Stimulated activated CD4-positive, alpha-beta T cell treated with anti-CD3 and anti-CD28 coated beads, Interleukin-2, amount 100 ng/mL, for 4 hours (primary cell): ENCODE measurements at places on chromosomes 2 and 18.

- DNase-seq = no peak
Observed at GRCh38 chr18:5302606-5303005, 7.1 kb upstream of the ZBTB14 start.

GRCh38 chr2:151808258-151809072 is 19.8 kb downstream of the ARL5A start:
- no peak for DNase-seq

DNA sequence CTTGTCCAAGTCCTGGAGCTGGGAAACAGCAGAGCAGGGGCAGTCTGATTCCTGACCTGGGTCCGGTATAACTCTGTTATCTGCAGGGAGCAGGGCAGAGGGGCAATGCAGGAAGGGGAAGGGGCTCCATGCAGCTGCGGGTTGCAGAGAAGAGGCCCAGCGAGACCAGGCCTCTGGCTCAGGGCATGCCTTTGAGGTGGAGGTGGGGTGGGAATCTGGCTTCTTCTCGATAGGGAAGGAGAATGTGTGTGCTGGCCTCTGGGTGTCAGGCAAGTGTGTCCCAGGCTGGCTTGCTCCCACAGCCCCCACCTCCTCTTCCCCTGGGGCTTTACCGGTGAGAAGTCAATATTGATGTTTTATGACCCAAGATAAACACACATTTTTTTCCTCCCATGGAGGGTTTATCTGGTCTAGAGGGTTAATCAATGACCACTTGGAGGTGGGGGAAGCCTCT is 187.1 kb upstream of the HAAO start:
- DNase-seq = no peak

DNA sequence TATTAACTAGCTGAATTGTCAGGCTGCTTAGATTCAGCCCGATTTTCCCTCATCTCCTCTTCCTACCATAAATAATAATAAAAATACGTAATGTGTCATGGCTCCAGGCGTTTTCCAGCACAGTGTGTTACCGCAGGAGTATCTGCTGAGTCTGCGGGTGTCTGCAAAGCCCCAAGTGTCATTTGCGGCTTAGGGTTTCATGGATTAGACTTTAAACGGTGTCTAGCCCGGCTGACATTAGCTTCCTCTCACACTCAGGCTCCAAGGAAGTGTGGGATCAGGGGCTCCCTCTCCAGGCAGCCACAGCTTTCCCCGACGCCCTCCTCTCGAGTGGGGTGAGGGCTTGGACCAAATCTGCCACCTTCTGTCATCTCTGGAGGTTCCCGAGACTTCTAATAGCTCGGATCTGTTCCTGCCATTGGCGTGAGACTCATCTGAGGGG is 14.1 kb upstream of the HOXD1 start:
- DNase-seq = no peak

- DNase-seq = no peak
Observed at GRCh38 chr18:58668897-58669296, 2.4 kb upstream of the MALT1 start.

GRCh38 chr2:62219407-62220159 is 23.7 kb downstream of the B3GNT2 start:
- no peak for DNase-seq

DNA sequence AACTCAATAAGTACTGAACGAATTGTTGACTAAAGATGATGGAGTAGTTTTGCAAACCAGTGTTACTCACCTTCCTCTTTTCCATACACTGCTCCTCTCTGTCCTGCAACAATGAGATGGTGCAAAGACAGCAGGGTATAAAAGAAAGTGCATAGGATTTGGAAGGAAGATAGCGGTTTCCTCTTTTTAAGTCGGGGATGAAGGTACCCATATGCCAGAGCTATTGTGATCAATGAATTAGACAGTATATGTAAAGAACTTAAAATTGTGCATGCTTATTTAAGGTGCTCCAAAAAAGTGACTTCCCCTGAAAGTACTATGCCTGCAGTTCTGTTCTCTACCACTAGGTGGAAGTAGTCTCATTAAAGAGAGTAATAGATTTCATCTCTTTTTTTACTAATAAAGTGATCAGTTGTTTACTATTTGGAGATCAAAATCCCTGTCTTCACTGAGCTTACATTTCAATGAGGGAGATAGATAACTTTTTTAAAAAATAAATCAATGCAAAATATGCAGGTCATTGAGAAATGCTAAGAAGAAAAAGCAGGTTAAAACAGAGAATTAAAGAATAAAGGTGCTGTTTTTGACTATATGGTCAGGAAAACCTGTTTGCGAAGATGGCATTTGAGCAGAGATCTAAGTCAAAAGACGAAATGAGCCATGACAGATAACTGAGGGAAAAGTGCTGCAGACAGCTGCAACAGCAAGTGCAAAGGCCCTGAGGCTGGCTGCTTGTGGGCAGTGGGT is 339.7 kb upstream of the SLC14A2 start:
- DNase-seq = no peak

DNA sequence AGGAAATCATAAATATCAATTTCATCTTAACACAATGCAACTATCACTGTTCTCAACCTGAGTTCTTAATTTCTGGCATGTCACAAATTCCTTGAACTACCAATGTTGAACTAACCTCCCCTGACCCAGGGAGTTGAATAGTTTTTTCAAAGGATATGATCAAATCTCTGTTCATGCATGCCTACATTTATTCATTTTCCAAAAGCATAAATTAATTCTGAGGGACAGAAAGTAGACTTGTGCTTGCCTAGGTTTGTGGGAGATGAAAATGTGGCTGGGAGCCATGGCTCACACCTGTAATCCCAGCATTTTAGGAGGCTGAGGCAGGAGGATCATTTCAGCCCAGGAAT is 175.7 kb downstream of the TGIF1 start:
- DNase-seq = no peak

DNA sequence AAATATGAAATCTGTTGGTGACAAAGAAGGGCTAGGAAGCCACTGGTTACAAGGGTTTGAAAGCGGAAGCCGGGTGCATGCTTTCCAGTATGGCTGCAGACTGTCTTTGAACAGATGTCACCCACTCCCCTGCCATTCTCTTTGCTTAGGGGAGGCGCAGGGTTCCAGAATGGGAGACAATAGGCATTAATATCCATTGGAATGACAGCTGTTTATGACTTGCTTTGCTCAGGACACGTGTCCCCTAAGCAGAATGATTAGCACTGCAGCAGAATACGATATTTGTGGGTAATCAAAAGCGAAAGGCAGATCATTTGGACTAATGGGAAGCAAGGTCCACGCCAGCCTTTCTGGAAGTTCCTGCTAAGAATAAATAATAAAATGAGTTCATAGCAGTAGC is 25.8 kb upstream of the NRP2 start:
- DNase-seq = no peak

DNA sequence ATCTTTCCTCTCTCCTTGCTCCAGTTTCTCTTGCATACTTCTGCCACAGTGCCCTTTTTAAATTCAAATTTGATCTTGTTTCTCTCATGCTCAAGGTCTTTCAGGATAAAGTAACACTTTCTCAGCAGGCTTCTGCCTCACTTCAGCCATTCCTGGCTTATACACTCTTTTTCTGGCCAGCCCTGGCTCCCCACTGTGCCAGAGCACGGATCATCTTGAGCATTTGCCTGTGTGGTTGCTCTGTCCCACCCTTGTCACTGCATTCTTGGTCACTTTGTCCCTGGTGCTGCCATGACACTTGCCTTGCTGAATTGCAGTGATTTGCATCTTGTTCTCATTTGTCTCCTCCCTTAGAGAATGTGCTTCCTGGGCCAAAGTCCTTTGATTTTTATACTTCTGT is 634.3 kb downstream of the TMEM182 start:
- DNase-seq = no peak

- no peak for DNase-seq
Observed at GRCh38 chr18:42069036-42069435, 114.0 kb downstream of the PIK3C3 start.

DNA sequence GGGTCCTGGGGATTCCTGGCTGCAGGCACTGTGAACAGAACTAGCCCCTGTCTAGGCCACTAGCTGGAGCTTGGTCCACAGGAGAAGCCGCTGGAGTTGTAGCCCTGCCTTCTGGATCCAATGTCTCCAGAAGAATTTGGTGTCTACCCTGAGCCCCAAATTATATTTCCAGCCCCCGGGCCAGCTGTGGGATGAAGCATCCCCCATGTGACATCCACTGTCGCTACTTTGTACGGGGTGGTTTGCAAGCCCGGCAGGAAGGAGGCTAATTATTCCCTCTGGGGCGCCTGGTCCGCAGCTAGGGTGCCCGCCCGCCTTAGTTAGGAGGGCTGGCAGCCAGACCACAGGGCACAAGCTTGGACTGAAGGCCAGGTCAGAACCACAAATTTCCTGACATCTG is 106.5 kb downstream of the SMAD7 start:
- no peak for DNase-seq

DNA sequence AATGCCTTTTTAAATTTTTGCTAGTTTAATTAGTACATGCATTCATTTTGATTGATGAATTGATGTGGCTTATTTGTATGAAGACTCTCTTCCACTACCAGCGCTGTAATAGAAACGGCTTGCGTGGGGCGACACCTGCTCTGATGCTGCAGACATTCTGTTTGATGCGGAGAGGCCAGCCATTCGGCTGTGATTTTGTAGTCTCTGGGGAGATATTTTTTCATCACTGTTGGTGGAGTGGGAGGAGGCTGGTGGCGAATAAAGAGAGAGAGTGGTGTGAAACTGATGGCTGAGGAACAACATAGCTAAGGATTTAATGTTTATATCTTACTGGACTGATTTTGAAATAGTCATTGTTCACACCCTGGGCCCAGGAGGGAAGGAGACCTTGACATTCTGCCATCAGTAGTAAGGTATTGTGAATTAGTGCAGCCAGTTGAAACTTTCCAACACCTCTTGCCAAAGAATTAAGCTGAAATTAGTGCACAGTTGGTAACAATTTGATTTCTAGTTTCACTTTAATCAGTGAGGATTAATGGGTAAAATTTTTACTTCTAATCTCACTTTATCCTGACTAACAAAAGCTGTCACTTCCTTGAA is 224.1 kb downstream of the MTX2 start:
- DNase-seq = no peak

GRCh38 chr18:45014047-45014501 is 333.4 kb downstream of the SETBP1 start:
- no peak for DNase-seq

GRCh38 chr2:29561181-29561580 is 360.2 kb downstream of the ALK start:
- no peak for DNase-seq

DNA sequence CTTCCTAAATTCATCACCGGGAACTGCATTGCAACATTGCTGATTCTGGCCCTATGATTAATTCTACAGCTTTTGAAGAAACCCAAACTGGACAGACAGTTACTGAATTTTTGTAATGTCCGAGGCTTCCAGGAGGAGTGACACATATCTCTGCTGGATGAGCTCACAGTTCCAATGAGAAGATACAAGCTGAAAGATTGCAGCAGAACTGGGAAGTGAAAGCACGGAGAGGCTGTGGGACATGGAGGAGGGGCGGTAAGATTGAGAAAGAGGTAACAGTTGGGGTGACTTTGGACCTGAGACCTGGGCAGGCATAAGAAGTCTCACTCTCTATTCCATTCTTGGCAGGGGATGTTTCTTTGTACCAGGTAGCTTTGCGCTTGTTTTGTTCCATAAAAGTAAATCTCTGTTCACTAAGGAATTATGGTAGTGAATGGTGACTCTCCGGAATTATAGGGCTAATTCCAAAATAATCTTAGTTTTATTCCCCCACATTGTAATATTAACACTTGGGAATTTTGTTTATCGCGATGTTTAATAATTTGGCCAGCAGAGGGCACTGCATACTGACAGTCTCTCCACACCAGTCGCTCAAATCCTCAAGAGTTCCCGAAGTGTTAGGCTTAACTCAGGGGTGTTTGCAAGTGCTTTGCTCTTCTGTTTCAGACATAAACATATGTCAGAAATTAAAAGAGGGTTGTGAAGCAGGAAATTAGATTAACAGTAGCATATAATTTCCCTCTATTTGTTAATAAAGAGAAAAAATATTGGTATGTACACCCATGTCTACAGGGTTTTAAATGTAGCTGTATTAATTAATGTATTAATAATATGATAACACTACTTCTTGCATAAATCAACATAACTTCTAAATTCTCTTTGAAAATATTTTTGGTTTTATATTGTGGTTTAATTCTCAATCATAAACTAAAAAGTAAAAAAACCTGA is 201.4 kb downstream of the SOCS6 start:
- DNase-seq = peak; percentile 9

GRCh38 chr2:185628985-185629384 is 109.6 kb upstream of the FSIP2 start:
- no peak for DNase-seq
